ENCODE measurements at places on chromosomes 3 and 15.

GRCh38 chr15:59410391-59410896 is 27.5 kb upstream of the FAM81A start:
- DNase-seq: no peak

GRCh38 chr3:136675150-136675858 is 76.9 kb downstream of the STAG1 start:
- DNase-seq: no peak

DNA sequence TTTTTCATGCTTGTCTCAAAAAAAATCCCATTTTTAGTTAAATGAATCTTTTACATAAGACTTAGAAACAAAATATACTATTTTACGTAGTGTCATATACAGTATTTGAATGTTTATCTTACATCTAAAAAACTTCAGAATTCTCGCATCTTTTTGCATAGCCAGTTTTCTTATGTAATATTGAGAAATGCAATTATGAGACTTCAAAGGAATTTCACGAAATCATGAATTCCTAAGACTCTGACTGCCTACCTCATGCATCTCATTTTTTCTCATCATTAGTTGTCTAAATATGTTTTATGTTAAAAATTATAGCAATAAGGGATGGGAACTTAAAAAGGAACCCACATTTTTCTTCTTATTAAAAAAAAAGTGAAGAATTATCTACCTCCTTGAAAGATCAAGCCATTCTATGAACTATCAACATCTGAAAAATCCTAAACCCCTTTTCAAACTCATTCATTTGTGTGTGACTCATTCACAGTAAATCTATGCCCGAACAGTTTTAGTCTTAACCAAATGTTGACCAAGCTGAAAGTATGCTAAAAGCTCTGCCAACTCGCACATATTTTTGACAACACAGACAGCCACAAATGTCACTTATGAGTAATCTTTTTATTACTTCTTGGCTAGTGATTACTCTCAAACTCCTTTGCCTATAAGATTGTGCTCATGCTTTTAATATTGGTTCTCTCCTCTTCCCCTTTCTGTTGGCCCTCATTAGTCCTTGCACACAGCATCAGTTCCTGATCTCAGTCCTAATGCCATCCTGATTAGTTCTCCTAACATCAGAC is 115.9 kb downstream of the DCLK3 start:
- DNase-seq: no peak

DNA sequence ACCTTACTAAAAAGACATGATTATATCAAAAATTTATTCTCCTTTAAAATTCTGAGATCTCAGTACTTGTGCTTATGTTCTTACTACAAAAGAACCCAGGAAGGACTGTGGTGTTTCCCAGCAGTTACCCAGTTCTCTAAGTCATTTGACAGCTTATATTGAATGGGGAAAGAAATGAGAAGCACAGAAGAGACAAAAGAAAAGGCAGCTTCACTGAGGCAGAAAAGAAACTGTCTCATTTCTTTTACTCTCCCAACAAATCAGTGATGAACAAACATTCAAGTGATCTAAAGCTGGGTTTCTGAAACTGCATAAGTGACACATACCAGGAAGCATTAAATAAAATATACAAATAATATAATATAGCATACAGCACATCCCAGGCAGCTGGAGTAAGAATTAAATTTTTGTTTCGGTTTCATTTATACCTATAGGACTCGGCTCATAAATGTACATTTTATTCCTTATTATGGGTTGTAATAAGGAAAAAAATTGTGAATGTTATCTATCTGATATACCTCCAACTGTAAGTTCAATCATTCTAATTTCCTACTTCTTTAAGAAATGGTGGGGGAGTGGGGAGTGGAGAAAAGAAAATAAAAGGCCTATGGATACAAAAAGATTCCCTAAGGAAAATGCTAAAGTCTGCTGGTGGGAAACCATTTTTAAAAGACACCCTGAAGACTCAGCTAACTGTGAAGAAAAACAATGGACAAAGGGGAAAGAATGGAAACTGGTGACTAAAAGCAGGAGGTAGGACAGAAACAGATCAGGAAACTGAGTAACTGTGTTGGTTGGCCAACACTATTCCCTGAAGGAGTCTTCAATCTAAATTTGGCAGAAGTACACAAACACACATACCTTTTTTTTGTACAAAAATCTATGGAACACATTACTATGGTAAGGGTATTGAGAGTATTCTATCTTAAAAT is 156.8 kb downstream of the TBC1D5 start:
- no peak for DNase-seq

GRCh38 chr15:80612118-80612823 is 82.8 kb upstream of the ABHD17C start:
- no peak for DNase-seq

- no peak for DNase-seq
Observed at GRCh38 chr3:39334205-39334604, 4.7 kb downstream of the CCR8 start.

DNA sequence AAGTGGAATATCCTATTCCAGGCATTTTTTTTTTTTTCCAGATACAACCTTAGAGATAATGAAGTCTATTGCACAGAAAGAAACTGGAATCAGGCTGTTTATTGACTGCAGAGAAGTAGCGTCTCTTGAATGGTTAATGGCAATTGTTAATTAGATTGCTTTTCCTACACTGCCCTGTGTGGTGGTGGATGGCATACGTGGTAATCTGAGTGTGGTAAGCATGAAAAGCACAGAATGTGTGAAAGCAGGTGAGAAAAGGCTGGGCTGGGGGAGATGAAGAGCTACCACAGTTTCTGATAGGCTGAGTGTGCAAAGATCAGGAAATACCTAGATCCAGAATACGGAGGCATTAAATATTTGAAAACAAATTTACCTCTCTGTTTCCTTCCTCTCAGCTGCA is 486.3 kb upstream of the TBL1XR1 start:
- DNase-seq: no peak

DNA sequence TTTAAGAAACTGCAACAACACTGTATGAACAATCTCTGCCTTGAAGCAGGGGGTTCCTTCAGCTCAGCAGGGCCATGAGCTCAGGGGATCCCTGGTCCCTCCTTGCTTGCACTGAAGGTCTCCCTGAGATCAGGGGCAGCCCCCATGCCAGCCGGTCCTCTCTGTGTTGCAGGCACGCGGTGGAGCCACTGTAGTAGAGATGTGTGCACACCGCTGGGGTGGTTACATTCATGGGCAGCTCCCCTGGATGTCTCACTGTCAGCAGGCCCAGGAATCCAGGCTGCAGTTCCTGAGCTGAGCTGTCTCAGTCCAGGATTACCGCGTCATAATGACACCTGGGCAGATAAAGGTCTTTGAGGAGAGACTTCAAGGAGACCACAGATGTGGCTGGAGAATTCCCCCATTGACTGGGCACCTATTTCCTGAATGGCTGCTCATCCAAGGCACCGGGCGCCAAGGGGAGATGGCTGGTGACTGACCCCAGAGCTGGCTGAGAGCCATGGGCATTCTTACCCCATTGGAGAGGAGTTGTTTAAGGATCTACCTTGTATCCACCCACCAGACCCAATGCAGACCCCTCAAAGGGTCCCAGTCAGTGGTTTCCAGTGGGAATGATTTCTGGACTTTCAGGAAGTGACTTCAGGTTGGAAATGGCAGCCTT is 10.4 kb upstream of the KLF13 start:
- no peak for DNase-seq

DNA sequence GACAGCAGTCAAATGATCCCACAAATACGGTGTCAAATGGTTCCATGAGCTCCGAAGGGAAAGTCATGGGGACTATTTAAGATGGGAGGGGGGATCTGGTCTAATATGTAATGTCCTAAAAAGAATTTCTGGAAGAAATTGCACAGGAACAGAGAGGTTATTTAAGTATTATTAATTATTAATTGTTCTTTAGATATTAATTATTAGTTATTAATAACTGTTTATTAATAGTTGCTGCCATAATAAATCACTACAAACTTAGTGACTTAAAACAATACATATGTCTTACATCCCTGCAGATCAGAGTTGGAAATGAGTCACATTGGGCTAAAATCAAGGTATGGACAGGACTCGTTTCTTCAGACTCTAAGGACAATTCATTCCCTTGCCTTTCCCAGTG is 588.2 kb upstream of the NR2F2 start:
- no peak for DNase-seq

All from left renal pelvis (tissue), 4 donors.